T-helper 2 cell (primary cell): ENCODE measurements at places on chromosomes 3 and 15.

DNA sequence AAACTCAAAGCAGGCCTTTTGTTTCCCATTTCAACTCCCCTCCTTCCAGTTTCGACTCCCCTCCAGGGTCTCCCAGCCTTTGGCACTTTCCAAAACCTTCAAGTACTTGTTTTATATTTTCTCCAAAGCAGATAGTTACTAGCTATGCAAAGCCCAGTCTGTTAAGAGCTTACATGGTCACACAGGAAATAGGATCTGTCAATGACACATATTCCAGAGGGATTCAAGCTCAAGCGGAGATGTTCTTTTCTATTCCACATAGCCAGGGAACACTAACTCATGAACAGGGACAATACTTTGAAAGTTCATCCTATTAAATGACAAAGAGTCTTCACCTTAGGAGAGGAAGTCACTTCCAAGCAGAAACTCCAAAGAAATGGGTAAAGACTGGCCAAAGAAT is 18.6 kb downstream of the SUCLG2 start:
- no peak for DNase-seq

DNA sequence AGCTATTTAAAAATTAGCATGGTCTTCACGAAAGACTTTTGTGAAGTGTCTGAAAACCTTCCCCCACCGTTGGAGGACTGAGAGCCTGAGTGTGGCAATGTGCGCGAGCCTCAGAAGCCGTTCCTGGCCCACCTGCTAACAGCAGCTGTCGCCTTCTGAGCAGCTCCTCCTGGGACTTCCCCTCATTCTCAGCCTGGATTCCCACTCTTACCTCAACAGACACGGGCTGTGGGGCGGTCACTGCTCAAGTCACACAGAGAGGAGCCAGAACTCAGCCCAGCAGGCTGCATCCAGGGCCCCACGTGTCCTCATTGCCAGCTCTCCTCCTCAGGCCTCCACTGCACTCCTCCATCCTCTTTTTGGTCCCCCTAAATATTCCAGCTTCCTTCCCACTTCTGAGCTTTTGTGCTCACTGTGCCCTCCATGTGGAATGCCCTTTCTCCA is 7.8 kb downstream of the DNASE1L3 start:
- no peak for DNase-seq

GRCh38 chr3:102085431-102086176 is 236.3 kb downstream of the NFKBIZ start:
- no peak for DNase-seq

DNA sequence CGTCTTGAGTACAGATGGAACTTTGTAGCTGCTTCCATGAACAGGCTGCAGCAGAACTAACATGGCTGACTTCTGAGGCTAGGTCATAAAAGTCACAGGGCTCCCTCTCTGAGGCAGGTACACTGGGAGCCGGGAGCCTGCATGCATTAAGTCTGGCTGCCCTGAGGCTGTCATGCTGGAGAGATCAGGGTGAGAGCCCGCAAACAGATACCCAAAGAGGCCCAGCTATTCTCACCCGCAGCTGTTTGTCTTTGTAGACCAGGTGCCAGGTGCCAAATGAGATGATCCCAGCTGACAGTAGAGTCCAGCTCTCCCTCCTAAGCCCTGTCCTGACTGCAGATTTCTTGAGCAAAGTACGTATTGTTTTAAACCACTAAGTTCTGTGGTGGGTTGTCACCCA is 8.6 kb upstream of the SLCO3A1 start:
- no peak for DNase-seq

GRCh38 chr3:196962930-196963630 is 5.6 kb downstream of the PIGZ start:
- DNase-seq: no peak

DNA sequence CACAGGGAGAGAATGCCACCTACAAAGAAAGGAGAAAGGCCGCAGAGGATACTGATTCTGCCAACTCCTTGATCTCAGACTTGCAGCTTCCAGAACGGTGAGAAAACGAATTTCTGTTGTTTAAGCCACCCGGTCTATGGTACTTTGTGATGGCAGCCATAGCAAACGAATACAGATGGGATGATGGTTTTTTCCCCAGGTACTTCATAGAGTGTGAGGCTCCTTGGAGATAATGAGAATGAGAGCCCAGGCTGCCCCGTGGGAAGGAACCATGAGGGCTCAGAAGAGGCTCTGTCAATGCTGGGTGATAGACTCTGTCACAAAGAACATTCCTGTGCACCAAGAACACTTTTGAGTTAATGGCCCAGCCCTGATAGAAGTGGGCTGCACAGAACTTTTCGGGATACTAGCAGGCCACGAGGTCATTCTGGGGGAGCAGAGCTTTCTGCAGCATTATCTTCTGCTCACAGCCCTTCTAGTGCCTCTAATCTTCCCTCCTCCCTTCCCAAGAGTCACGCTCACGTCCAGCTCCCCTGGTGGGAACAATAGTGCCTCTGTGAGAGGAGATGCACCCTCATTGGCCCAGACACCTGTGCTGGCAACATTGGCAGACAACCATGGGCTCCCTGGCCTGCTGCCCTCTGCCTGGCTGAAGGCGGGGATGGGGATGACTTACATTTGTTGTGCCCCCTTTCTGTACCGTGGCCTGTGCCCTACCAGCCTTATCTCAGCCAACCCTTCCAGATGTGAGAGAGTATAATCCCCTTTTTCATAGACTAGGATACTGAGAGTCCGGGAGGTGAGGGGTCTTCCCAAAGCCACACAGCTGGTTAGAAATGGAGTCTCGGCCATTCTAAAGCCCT is 5.2 kb upstream of the RLBP1 start:
- DNase-seq: no peak

GRCh38 chr15:74251131-74251811 is 15.1 kb downstream of the CCDC33 start:
- DNase-seq: no peak

DNA sequence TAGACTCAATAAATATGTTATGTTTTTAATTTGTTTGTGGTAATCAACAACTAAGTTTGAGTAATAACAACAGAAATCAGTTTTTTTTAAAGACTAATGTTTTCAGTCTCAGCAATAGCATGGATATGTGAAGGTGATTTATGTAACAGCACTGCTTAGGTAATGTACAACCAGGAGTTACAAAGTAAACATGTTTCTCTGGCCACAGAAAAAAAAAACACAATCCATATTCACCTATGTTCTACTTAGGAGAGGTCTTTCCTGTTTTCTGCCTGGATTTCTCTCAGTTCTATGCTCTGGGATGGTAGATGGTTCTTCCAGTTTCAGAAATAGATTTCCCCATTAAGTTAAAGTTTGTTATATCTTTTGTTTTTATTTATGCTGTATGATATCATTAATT is 579.4 kb downstream of the SI start:
- no peak for DNase-seq

DNA sequence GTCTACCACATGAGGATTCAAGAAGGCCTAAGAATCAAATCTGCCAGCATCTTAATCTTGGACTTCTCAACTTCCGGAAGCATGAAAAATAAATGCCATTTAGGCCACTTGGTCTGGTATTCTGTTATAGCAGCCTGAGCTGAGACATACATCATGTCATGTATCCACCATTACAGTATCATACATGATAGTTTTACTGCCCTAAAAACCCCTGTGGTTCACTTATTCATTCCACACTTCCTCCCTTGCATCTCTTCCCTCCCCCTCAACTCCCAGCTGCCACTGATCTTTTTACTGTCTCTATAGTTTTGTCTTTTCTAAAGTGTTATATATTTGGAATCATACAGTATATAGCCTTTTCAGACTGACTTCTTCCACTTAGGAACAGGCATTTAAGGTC is 161.8 kb downstream of the SNRK start:
- DNase-seq: no peak

- no peak for DNase-seq
These were observed 658.3 kb downstream of the TUSC7 start for GRCh38 chr3:117367861-117368260.

- no peak for DNase-seq
These were observed 329.7 kb upstream of the NECTIN3 start for GRCh38 chr3:110741891-110742290.

GRCh38 chr3:153269730-153270129 is 107.7 kb downstream of the RAP2B start:
- DNase-seq: no peak

DNA sequence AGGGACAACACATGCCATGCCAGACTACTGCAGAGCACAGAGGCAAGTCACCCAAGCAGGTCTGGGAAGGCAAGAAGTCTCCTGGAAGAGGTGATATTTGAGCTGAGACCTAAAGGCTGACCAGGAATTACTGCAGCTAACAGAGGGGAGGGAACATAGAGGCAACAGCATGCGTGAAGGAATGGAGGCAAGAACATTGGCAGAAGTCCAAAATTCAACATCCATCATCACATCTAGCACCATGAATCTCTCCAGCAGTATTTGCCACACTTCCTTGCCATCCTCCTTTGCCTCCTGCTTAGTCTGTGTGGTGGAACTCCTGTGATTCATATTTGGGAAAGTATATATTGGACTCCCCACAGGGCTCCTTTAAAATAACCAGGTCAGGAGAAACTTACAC is 870 bp upstream of the TSEN2 start:
- no peak for DNase-seq

DNA sequence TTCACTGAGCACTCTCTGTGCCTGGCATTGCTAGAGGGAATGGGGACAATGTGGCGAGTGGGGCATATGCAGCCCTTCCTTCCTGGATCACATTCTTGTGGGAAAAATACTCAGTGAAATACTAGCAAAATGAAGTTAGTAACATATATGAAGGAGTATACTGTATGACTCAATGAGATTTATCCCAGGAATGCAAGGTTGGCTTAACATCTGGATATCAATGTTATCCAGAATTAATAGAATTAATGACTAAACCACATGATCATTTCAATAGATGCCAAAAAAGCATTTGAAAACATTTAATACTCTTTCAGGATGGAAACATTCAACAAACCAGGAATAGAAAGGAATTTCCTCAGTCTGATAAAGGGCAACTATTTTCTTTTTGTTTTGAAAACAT is 27.5 kb downstream of the AMOTL2 start:
- DNase-seq: no peak

- no peak for DNase-seq
These were observed 904 bp upstream of the MCTP2 start for GRCh38 chr15:94230431-94230882.

GRCh38 chr3:109115451-109115850 is 2.5 kb downstream of the MORC1 start:
- no peak for DNase-seq

GRCh38 chr15:81327516-81327915 is 3.6 kb upstream of the STARD5 start:
- DNase-seq: no peak

DNA sequence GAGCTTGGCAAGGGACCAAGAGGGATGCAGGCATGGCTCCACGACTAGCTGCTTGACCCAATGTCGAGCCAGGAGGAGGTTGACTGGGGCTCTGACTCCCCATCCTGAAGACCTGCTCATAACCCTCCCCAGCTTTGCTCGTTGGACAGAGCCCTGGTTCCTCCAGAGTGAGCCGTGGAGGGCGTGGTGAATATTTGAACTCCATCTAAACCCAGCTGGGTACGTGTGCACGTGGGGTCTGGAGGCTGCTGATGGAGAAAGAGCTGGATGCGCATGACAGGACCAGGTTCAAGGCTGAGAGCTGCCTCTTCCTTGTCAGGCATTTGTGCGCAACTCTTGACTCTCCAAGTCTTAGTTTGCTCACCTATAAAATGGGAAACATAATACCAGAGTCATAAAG is 282.8 kb downstream of the TLE3 start:
- DNase-seq: no peak

DNA sequence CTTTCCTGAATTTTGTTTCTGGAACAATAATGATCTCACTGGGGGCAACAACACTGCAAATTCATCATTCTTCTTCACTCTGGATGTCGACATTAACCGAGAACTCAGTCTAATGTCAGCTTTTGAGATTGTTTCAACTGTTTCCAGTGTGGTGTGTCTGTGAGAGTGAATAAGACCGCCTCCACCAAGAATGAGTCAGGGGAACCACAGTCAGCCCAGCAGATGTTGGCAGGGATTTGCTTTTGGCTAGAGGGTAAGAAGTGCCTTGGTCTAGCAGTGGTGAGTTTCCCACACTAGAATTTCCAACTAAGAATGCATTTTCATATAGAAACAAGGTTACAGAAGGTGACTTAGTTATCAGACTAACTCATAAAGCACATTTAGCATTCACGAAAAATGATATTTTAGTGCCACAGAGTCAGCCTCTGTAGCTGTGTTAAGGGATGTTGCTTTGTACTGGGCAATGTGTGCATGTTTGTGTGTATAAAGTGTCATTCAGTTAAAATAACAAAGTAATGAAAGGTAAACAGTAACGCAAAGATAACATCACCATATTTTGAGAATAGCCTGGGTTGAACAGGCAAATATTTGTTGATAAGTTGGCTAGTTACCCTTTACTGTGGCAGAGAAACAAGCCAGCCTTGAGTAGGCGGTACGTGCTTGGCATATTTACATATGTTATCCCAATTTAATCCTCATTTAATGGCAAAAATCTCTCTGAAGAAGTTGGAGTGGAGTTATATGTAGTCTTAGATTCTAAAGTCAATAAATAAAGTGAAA is 33.8 kb downstream of the DRD3 start:
- DNase-seq: no peak

DNA sequence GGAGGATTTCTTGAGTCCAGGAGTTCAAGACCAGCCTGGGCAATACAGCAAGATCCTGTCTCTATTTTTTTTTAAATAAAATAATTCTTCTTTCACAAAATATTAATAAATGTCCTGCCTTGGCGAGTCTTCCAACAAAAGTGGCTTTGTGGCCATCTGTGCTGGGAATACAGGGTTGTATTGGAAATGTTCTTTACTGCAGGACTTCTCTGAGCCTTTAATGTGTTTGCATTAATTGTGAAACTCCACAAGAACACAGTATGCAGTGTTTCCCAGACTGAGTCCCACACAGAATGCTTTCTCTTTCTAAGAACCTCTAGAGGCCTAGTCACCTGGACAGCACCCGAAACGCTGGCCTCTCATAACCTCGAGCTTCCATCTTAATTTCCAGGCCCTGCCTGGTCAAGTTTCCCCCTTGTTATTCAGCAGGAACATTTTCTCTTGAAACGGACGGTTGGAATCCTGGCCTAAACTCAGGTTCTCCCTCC is 85.4 kb upstream of the ARRDC4 start:
- no peak for DNase-seq

DNA sequence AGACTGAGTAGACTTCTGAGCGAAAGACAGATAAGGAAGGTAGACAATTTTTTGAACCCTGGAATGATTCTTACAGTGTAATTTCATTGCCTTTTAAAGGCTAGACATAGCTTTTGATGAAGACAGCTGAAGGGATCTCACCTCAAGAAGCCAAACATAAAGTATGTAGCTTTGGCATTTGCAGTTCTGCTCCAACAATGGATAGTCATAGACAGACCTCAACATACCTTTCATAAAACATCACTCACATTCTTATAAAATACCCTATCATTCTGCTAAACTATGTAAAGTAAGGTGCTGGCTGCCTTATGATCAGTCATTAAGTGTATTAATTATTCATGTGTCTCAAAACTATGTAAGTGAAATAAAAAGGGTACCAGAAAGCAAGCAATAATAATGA is 70.0 kb downstream of the UBE3A start:
- no peak for DNase-seq

- DNase-seq: no peak
These were observed 37.1 kb upstream of the XRN1 start for GRCh38 chr3:142484912-142485435.
